ENCODE measurements at places on chromosomes 6 and 20.

- DNase-seq, result no peak
These were observed 7.5 kb upstream of the APCDD1L start for GRCh38 chr20:58522666-58523065.

DNA sequence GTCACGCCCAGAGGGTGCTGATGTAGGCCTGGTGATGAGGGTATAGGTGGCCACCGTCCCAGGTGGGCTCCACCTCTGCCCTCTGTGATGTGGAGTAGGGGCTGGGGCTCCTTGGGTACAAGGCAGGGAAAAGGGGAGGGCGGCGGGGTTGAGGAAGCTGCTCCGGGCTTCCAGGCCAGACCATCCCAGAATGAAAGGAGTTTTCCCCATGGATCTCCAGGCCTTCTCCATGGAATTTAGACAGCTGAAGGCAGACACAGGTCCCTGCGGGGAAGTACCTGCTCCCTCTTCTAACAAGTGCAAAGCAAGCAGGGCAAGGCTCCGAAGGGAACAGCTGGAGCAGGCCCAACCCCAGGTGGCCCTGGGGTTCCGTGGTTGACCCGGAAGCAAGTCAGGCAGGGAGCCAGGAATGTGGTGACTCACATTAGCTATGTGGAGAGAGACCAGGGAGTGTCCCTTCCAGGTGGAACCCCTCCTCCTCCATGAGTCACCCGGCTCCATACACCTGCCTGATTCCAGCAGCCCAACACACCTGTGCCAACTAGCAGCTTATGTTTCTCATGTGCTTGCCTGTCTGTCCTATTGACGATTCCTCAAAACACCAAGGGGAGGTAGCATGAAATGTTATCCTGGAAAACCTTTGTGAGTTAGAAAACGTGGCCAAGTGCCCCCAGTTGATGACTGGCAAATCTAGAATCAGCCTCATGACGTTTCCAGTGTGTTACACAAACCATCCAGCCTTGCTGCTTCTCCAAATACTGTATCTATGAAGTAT is 59.7 kb upstream of the SNX9 start:
- DNase-seq, result peak; percentile 99

DNA sequence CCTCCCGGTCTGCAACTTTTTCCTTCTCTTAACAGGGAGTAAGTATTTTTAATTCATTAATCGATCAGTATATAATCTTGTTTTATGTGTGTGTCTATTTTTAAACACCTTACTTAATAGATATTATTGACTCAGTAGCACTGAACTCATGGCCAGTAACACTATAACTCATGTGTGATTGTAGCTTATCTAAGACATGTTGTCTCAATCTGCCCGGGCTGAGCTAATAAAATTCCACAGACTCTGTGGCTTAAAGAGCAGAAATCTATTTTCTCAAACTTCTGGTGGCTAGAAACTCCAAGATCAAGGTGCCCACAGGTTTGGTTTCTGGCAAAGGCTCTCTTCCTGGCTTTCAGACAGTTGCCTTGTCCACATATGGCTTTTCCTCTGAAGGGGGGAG is 68.8 kb upstream of the TNFAIP3 start:
- DNase-seq, result no peak

- peak; percentile 14 for DNase-seq
These were observed 2.0 kb downstream of the COL9A3 start for GRCh38 chr20:62818592-62819493.
